A172 (cell line): ENCODE measurements at places on chromosomes 3 and 15. TPM values are rescaled to one million over a fixed set of nuclear protein-coding genes. Genes with fewer than 3 reads are reported as not detected.

DNA sequence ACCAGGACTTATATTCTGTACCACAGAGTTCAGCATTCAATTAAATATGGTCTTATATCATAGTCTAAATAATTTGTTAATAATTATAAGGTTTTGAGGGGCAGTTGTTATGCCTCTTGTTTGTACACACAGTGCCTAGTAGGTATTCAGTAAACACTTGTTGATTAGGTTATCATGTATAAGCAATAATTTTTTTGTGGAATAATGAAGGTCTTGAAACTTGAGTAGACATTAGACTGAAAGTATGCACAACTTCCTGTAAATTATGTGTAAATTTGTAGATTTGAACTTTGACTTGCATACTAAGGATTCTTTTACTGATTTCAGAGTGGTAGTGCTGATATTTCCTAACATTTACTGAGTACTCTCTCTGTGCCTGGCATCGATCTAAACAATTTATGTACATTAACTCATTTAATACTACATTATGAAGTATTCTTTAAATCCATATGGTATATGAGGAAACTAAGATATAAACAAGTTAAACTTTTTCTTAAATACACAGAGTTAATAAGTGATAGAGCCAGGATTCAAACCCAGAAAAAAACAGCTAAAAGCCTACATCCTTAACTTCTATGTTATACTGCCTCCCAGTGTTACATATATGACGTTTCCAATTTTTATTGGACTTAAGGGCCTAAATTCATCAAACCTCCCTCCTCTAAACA lies 65.1 kb downstream of the GLCE start:
- peak; percentile 8 for DNase-seq

DNA sequence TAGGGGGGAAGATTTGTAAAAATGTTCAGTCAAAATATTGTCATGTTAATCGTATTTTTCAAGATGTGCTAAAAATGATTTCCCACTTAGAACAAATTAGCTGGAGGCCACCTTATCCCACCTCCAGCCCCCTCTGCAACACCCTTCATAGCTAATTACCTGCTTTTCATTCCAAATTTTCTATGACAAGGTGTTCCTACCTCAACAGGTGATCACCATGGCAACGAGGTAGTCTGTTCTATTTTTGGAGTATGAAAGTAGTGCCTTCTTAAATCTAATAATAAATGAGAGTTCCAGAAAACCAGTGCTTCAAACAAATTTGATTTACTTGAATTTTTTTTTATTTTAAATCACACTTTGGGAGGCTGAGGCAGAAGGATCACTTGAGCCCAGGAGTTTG lies 149.8 kb downstream of the FNDC3B start:
- no peak for DNase-seq

DNA sequence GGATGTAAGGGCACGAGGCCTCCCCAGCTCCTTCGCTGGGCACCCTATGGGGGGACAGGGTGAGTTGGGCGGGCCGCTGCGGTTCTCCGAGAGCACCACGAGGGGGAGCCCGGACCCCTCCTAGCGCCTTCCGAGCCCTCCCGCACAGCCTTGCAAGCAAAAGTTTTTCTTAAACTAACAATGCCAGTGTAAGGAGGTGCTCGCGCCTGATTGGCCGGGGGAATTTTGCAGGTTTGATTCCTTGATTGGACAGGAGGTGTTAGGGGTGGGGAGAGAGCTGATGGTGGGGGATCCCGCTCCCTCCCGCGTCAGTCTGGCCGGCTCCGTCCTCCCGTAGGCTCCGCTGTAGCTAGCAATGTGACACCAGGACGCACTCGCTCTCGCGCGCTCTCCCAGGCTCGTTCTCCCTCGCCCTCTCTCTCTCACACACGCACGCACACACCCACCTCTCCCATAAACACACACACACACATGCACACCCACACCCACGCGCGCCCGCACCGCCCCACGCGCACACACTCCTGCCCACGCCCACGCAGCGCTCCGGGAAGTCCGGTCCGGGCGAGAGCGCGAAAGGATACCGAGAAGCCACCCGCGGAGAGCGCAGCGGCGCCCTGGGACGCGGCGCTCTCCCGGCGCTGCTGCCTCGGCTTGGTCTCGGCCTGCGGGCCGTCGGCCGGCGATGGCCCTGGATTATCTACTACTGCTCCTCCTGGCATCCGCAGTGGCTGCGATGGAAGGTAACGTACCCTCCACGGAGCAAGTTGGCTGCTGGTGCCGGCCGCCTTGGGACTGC lies at the start of gene EPHB1:
TSS of gene EPHB1 (plus strand) at position 311 of the 796 bp plus-strand sequence.
- DNase-seq: peak; percentile 85

- DNase-seq: no peak
Observed at GRCh38 chr15:77027697-77028450, 32.9 kb downstream of the PSTPIP1 start.

DNA sequence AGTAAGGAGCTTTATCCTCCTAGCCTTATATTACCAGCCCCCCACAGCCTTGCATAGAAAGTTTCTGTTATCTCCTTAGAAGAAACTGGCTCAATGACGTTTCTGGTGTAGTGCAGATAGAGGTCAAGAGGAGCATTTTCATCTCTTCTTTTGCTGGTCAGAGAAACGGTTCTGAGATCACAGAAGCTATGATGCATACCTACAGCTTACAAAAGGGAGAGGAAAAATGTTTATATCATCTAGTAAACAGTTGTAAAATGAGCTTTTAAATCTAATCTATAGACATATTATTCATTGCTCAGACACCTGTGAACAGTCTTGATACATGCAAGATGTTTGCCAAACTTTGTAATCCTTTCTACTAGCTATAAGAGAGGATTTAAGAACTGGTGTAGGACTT lies 68.0 kb downstream of the GMPS start:
- DNase-seq: no peak

- no peak for DNase-seq
Observed at GRCh38 chr3:195048059-195048905, 222.7 kb downstream of the XXYLT1 start.

DNA sequence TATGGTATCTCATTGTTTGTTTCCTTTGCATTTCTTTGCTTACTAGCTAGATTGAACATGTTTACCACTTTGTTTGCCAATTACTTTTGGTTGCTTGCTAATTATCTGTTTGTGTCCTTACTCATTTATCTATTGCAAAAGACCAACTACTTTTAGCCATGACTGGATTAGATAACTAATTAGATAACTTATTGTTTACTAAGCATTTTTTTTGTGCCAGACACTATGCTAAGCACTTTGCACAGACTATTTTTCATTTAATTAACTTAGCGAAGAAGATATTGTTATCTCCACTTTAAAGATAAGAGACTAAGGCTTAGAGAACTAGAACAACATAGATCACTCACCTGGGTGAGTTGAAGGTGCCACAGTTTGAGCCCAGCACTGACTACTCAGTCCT lies 16.9 kb upstream of the ZFAND6 start:
- DNase-seq: no peak

GRCh38 chr15:78247911-78248310 lies 13.5 kb upstream of the ACSBG1 start:
- DNase-seq: no peak

DNA sequence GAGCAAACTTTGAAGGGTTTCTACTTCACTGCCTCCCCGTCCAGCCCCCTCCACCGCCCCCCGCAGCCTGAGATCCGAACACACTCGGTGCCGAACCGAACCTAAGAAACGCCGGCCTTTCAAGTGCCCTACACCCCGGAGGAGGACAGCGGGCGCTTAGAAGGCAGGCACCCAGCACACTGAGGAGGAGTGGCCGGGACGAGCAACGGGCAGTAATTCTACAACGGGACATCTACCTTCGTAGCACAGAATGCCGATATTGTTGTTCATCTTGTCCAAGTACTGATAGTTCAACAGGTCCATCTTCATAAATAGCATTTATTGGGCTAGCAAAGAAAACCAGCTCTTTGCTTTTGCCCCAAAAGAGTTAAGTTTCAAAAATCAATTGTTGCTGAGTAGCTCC lies 513 bp downstream of the VGLL4 start:
- DNase-seq: peak; percentile 50

GRCh38 chr3:23455084-23455483 lies 252.0 kb downstream of the UBE2E2 start:
- peak; percentile 66 for DNase-seq

DNA sequence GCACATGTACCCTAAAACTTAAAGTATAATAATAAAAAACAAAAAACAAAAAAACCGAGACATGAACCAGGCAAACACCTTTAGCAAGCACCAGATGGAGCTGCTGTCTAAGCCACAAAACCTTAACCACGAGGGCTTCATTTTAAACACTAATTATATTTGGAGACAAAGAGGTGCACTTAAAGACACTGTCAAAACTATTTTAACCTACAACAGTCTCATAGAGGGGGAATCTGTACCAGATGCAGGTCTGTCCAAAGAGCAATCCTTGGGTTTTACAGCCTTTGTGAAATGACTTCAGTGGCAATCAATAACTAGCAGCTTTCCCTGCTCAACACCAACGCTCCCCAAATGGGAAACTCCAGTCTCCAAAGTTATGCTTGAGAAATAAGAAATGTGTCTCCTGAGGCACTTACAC lies 115.7 kb upstream of the TSPAN3 start:
- peak; percentile 4 for DNase-seq

GRCh38 chr3:58151637-58152036 lies 59.1 kb downstream of the DNASE1L3 start:
- no peak for DNase-seq

GRCh38 chr3:126888186-126888760 lies 94.6 kb upstream of the PLXNA1 start:
- no peak for DNase-seq

DNA sequence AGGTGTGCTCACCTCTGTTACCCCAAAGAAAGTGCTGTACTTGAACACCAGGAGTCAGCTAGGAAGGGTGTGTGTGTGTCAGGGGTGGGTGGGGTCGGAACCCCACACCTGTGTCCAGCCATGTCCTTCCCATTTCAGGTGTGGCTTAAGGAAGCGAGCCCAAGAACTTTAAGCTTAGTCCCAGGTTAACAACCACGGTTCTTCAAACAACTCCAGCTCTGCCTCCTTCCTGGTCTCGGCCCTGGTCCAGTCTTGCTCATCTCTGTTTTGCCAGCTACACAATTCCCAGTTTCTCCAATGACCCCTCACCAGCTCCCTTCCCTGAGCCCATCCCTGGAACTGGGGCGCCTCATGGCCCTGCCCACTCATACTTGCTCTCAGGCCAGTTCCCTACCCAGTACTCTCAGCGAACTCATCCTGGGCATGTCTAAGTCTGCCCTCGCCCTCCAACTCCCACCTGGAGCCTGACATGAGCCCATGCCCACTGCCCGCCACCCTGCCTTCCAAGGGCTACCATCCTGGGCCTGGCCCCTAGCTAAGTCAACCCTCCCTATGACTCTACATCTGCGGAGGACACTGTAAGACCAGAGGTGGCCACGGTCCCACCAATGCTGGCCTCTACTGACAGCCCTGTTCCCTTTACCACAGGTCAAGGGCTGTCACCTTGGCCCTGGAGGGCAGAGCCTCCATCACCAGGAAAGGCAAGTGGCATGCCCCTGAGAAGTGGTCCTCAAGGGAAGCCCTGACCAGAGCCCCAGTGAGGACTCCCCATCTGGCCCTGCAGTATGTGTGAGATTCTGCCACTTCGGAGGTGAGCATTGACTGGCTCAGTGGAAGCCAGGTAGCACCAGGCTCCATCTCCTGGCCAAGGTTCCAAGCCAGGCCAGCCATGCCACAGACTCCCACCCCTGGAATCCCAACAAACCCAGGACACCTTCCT lies 9.2 kb downstream of the POC1A start:
- DNase-seq: no peak

- no peak for DNase-seq
Observed at GRCh38 chr15:100020189-100020588, 287.0 kb upstream of the LYSMD4 start.

DNA sequence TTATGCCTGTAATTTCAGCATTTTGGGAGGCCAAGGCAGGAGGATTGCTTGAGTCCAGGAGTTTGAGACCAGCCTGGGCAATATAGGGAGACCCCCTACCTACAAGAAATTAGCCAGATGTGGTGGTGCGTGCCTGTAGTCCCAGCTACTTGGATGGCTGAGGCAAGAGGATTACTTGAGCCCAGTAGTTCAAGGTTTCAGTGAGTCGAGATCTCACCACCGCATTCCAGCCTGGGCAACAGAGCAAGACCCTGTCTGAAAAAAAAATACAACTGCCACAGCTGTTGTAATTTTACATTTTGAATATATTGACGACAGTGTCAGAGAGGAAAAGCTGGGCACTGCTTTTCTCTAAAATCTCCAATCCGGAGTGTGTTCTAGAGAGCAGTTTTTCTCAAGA lies 21.2 kb downstream of the TATDN2 start:
- no peak for DNase-seq

- DNase-seq: peak; percentile 46
Observed at GRCh38 chr15:92625251-92625980, 30.2 kb downstream of the FAM174B start.

DNA sequence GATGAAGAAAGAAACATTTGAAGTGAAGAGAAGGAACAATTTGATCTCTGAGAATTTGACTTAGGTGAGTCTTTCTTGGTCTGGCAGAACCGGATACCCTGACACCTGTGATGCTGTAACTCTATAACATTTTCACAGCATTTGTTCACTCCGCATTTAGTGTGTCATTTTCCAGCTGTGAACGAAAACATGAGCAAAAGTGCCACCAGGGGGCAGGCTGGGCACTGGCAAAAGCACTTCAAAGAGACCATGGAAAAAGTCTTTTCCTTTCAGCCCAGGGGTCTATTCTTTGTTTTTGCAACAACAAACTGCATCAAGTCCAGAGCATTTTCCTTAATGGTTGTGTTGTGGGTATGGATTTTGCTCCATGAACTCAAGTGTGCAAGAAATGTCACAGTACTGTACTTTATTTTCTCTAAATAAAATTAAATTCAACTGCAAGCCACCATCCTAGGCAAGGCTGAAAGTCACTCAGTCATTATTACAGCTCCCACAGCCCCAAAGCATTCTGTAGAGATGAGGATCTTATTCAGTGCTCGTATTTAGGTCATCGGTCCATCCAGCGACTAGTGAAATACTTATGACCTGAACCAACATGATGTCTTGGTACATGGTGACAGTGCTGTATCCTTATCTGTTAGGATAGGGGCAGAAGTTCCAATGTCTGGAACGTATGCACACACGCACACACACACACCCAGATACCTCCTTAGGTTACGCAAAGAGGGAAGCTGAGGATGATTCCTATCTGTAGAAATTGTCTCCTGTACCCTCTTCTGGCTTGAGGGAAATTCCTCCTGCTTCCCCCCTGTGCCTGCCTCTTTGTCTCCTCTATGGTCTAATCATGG lies 125.5 kb downstream of the GADL1 start:
- peak; percentile 49 for DNase-seq

- DNase-seq: no peak
Observed at GRCh38 chr15:82792068-82792467, 13.8 kb downstream of the FSD2 start.

DNA sequence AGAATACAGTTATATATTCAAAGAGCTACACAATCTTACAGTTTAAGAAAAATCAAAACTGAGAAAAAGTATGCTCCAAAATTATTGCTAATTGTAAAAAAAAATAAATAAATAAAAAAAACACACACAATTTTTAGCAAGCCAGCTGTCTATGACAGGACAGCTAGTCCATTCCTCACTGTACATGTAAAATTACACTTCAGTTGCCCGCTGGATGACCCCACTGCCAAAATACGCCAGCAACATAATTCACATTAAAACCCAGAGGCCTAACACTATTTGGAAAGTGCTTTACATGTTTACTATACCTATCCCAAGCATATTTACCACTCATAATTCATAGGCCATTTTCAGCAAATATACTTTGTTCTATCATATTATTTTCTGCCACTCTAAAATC lies 5.8 kb downstream of the MYO9A start:
- DNase-seq: no peak

Gene GOLGA8N
- total RNA-seq: 0.50 and 1.0 TPM in 2 replicates

Gene ARL6
- 14.4 and 31.3 TPM in 2 replicates for total RNA-seq

Gene RASL12
- total RNA-seq: not detected in 2 replicates

Gene AGTR1
- not detected in 2 replicates for total RNA-seq

Gene CCR8
- not detected in 2 replicates for total RNA-seq

Gene SLC22A13
- not detected in 2 replicates for total RNA-seq
